ENCODE measurements at places on chromosomes 11 and 22. TPM values are rescaled to one million over a fixed set of nuclear protein-coding genes. Genes with fewer than 3 reads are reported as not detected.

GRCh38 chr11:73454987-73455386 is 78.8 kb downstream of the RELT start:
- no peak for DNase-seq

GRCh38 chr11:5691964-5692361 is 2.4 kb downstream of the TRIM22 start:
- DNase-seq = no peak

- peak; percentile 96 for DNase-seq
These were observed 10.4 kb upstream of the C1QTNF6 start for GRCh38 chr22:37198258-37199102.

CARS1 gene
- total RNA-seq = 18.8 TPM

GRCh38 chr11:11108026-11108425 is 245.0 kb downstream of the CSNK2A3 start:
- DNase-seq = no peak

KCNK4 gene
- not detected for total RNA-seq

DNA sequence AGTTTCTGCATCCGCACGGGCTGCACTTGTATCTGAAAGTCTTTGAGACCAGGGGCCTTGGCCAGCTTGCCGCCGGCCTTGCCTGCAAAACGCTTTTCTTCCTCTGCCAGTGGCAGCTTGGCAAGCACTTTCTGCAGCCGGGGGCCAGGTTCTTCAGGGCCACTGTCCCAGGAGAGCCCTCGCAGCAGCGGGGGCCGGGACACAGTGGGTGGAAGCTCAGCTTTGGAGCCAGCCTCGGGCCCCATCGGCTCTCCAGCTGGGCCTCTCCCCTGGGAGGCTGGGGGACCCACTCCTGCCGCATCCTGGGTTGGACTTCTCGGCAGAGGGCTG is 57.5 kb upstream of the LYVE1 start:
- DNase-seq = peak; percentile 64

DNA sequence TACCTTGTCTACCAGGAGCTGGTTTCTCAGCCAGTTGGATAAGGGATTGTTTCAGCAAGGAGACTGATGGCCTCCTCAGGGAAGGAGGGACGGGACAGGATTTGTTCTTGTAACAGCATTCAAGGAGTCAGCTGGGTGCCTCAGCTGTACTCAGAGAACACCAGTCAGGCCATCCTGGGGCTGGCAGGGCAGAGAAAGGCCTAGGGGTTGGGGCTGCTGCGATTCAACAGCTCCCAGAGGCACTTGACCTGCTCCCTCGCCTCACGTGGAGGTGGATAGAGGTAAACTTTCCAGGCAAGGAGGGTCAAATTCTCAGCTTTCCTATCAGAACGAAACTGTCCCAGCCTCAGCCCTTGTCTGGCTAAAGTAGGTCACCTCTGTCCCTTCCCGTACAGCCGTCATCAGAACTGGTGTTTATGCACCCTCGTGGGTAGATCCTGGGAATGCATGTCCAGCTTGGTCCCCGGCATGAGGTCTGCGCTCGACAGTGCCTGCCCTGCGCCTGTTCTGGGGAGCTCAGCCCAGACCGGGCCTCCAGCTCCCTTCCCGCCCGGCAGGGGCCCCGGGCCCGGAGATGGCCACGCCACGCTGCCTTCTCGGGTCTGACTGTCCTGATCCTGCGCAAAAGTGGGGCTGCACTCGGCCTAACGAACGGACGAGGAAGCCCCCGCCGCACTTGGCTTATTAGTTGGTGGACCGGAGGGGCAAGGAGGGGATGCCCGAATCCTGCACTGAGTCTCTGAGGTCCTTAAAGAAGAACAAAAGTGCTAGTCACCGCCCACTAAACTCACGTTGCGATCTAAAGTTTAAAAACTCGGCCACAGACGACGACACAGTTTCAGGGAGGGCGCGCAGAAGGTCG is 762 bp upstream of the CCDC134 start:
- peak; percentile 70 for DNase-seq

DNA sequence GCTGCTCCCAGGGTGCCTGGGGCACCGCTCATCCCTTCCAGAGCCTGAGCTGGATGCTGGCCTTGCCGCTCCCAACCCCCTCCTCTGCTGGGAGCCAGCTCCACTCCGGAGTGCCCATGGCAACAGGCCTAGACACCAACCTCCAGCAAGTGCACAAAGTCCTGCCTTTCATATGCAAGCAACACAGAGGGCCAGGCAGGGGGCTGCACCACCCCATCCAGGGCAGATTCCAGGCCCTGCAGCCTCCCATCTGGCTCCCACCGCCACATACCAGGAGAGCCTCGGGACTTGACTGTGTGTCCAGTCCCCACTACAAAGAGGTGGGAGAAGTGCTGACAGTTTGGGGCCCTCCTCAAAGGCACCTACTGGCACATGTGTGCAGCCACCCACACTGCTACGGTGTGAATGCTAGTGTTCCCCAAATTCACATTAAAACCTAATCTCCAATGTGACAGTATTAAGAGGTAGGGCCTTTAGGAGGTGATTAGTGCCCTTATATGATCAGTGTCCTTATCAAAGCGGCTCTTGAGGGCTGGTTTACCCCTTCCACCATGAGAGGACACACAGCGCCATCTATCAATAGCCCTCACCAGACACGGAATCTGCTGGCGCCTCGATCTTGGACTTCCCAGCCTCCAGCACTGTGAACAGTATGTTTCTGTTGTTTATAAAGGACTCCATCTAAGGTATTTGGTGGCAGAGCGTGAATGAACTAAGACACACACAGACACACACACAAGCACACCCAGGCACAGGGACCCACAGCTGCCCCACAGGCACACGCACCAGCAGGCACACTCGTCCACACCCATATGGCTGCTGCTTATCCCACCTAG is 16.2 kb downstream of the ARVCF start:
- peak; percentile 83 for DNase-seq

All from right cardiac atrium (tissue), 5 donors.